CD4-positive, alpha-beta T cell (primary cell): ENCODE measurements at places on chromosomes 2 and 18.

- DNase-seq: peak; percentile 69
Observed at GRCh38 chr2:10493634-10494281, 45.6 kb upstream of the ODC1 start.

GRCh38 chr2:236781933-236782816 is 212.6 kb downstream of the ACKR3 start:
- no peak for DNase-seq

DNA sequence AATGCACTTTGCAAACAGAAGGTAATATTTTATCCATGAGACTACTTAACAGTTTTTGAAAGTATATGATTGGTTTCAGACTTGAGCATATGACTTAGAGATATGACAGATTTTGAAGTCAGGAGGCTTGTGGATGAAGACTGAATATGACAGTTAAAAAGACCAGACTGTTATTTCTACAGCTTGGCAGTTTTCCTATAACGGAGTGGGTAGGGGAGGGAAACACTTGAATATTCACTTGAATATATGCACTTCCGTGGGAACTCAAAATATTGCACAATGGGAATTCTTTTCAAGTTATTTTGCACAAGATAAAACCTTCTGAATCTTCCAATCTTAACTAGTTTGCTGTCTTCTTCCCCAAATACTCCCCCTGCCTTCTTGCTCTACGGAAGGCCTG is 64.6 kb upstream of the ACKR3 start:
- DNase-seq: no peak

DNA sequence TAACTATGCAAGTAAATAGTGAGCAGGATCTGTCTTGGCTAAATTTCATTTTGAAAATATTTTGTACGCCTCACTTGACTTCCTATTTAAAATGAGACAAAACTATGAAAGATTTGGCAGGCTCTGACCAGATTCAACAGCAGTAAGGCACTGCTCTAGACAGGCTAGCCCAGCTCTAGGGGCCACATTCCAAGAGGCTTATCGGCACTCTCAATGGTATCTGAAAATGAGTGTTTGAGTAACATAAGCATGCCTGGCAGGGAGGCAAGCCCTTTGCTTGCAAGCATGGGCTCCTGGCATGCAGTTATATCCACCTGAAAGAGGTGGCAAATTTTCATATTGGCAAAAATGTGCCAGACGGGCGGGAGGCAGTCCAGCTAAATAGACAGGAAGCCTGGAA is 10.5 kb downstream of the CAPN13 start:
- DNase-seq: no peak

- DNase-seq: no peak
Observed at GRCh38 chr2:181742922-181743722, 62.8 kb upstream of the NEUROD1 start.

DNA sequence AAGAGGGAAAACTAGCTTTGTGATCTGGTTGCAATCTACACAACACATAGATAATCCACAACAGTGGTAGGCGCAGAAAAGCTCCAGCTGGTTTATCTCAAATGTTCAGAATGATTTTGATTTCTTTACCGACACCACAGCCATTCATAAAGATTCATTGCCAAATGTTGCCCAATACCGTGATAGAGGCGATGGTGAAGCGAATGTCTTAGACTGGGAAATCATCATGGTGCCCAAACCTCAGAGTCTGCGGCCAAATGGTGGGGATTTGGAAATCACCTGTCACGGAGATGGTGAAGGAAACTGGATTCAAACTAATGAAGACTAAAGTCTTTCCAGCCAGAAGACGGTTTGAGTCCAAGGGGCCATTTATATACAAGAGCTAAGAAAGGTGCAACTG is 48.5 kb upstream of the CCDC150 start:
- DNase-seq: no peak

- no peak for DNase-seq
Observed at GRCh38 chr2:3952866-3953516, 249.6 kb downstream of the DCDC2C start.

DNA sequence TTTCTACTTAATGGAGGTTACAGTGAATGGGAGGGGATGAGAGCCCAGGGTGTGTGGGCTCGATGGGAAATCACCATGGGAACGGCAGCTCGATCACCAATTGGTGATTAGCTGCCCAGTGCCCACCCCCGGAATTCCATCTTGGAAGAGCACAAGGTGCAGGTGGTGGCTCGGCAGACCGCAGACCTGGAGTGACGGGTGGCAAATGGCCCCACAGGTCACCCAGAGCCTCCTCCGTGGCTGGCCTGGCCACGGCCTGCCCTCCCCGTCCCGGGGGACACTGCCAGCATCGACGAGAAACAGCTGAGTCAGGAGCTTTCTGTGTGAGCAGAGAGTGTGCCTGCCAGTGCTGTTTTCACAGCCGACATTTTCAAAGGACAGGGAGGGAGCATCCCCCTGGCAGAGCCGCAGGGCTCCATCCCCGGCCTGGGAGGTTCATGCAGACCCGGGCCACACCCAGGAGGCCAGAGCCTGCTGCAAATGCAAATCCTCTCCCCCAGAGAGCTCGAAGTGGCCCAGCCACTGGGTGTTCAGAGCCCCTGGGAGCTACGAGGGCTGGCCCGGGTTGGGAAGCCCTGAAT is 176.4 kb upstream of the MYT1L start:
- DNase-seq: no peak
